Stimulated activated CD4-positive, alpha-beta T cell treated with anti-CD3 and anti-CD28 coated beads, Interleukin-15, amount 100 ng/mL, for 1 hour (primary cell): ENCODE measurements at places on chromosomes 2 and 18.

GRCh38 chr2:8480915-8481314, 200.9 kb upstream of the ID2 start:
- DNase-seq = no peak

DNA sequence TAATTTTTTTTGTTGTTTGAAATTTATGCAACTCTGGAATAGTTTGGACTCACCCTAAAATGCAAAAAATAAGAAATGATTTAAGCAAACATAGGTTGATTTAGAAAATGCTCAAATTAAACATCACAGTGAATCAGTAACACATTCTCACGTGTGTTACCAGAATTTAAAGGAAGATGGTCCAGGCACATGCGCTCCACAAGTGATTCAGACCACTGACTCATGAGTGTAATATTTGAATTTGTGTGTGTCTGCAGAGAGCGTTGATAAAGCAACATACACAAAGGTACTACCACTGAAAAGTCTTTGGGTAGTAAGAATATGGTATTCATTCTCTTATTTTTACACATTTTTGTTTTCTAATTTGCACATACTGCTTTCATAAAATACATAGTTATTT, 7.9 kb downstream of the SS18 start:
- no peak for DNase-seq

DNA sequence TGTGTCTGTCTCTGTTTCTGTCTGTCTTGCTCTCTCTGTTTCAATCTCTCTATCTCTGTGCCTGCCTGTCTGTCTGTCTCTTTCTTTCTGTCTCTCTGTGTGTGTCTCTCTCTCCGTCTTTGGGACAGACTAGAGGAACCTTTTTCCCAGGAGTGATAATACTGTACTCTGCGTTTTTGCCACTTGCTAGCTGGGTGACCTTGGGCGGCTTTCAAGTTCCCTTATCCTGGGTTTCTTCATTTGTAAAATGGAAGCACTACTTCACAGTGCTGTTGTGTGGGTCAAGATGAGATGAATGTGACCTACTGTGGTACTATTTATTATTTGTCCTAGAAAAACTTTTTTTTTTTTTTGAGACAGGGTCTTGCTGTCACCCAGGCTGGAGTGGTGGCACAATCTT, 42.4 kb downstream of the HPCAL1 start:
- no peak for DNase-seq

- no peak for DNase-seq
Measured at GRCh38 chr2:134366359-134366758, 112.5 kb downstream of the MGAT5 start.
